Trophoblast cell (in vitro differentiated cells and primary cell): ENCODE measurements at places on chromosomes 1 and 21.

DNA sequence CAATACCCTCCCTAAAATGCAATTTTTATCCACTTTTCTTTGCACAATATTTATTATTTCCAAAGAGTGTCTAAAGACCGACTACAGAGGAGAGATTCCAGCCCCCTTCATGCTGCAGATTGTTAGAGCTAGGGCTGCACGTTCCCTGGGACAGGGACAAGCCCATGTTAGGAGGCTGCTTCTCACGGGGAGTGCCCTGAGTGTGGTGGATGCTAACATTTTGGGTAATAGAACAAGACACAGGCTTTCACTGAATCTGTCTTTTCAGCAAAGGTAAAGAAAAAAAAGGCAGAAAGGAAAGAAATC, 125.4 kb downstream of the RIPK4 start:
- H3K27me3 ChIP-seq = no peaks in the 10 kb centered on the region
- H3K27ac ChIP-seq = no peak overlapping the region
- no peaks in the 10 kb centered on the region for H3K4me1 ChIP-seq
- DNase-seq = no peak
- H3K36me3 ChIP-seq = no peaks in the 10 kb centered on the region
- no peak overlapping the region for H3K4me3 ChIP-seq

GRCh38 chr21:45517249-45518065, 24.8 kb downstream of the SLC19A1 start:
- DNase-seq = no peak
- H3K4me1 ChIP-seq = peaks cover 13% of the 10 kb centered on the region
- H3K27me3 ChIP-seq = no peaks in the 10 kb centered on the region

DNA sequence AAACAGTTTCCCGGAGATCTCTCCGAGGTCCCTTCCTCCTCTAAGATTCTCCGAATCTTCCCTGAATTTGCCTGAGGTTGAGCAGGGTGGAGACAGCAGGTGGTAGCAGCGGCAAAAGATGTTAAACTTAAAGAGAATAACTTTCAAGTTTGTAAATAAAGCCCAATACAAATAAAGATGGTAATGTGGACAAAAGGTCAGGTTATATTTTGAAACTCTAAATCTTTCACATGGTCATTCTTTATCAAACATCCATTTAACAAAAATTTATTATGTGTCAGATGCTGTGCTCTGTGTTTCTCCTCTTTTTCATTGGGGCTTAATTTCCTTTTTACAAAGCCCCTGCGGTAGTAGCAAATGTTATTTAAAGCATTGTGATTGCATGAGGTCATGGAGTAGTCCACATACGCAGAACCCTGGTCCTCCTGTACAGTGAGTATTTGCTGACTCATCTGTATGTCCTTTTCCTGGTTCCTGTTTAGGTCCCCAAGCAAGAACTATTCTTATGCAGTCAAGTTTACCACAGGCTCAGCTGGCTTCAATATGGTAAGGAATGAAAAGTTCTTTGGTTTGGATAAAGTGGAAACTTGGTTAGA, 119.2 kb downstream of the ITSN1 start:
- no peak overlapping the region for H3K4me3 ChIP-seq
- H3K36me3 ChIP-seq = peaks cover 13% of the 10 kb centered on the region
- peak overlapping the region; percentile 81 for H3K27ac ChIP-seq
- DNase-seq = peak; percentile 79

DNA sequence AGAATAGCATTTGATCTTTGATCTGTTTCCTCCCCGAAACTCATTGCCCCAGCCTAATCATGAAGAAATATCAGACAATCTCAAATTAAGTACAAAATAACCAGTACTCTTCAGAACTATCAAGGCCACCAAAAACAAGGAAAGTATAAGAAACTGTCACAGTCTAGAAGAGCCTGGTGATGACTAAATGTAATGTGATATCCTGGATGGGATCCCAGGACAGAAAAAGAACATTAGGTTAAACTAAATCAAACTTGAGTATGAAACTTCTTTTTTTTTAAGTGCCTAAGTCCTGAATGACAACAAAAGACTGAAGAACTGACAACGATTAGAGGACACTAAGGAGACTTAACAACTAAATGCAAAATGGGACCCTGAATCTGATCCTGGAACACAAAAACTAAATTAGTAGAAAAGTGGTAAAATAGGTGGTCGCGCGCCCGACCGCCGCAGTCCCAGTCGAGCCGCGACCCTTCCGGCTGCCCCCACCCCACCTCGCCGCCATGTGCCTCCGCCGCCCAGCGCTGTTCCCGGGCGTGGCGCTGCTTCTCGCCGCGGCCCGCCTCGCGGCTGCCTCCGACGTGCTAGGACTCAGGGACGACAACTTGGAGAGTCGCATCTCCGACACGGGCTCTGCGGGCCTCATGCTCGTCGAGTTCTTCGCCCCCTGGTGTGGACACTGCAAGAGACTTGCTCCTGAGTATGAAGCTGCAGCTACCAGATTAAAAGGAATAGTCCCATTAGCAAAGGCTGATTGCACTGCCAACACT, 5.5 kb upstream of the PRKAB2 start:
- DNase-seq = peak; percentile 28
- H3K4me1 ChIP-seq = no peaks in the 10 kb centered on the region
- H3K36me3 ChIP-seq = no peaks in the 10 kb centered on the region
- H3K4me3 ChIP-seq = peak overlapping the region; percentile 20

DNA sequence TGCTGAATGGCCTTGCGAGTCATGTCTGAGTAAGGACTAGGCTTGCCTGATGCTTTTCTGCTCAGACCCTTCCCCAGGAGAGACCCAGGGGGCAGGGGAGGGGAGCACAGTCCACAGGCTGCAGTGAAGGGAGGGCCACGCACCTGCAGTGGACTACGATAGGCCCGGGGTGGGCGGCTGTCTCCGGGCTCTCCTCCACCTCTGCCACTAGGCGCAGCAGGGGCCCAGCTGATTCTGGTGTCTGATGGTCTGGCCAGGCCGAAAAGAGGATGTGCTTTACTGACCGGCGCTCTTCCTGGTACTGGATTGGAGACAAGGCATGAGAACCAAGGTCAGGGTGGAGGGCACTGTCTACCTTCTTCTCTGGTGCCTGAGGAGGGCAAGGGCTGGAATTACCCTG, 7.9 kb upstream of the ARL8A start:
- DNase-seq = no peak
- no peaks in the 10 kb centered on the region for H3K36me3 ChIP-seq
- no peak overlapping the region for H3K4me3 ChIP-seq
- H3K27ac ChIP-seq = no peak overlapping the region
